ENCODE measurements at places on chromosomes 6 and 20.

GRCh38 chr20:48041078-48041780 is 255.9 kb upstream of the SULF2 start:
- DNase-seq: no peak

- DNase-seq: no peak
These were observed 1.9 kb downstream of the EBF4 start for GRCh38 chr20:2694519-2694918.

GRCh38 chr6:153959276-153959675 is 79.8 kb upstream of the OPRM1 start:
- no peak for DNase-seq

GRCh38 chr20:3296261-3297078 is 57.5 kb upstream of the SLC4A11 start:
- no peak for DNase-seq

- no peak for DNase-seq
These were observed 13.3 kb upstream of the TDRD6 start for GRCh38 chr6:46674410-46674809.

GRCh38 chr6:33104887-33105286 is 29.1 kb downstream of the HLA-DPB1 start:
- no peak for DNase-seq

DNA sequence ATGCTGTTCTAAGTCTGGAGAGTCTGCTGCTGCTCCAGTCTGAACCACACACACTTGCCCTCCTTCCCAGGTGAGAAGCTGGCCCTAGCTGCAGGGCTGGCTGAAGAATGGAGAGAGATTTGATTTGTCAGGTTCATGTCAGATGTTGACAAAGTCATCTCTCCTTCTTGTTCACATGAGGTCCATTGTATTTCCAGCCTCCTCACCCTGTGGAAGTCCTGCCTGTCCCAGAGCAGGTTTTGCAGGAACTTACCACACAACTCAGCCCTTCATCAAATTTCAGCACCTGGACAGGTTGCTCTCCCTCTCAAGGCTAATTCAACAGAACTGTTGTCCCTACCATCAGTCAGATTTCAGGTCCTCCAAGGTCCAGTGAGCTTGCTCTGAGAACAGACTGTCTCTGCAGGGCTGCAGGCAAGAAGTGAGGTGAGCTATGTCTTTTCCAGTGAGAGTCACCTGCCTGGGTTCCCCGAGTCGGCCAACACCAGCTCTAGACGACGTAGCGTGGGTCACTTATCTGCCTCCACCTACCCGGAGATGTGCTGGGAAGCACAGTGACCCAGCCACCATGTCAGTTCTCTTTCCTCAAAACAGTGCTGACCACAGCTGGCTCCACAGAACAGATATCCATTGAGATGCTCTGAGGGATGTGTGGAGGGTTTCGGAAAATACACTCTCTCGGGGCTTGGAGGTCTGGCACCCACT is 58.0 kb upstream of the CD93 start:
- DNase-seq: no peak

DNA sequence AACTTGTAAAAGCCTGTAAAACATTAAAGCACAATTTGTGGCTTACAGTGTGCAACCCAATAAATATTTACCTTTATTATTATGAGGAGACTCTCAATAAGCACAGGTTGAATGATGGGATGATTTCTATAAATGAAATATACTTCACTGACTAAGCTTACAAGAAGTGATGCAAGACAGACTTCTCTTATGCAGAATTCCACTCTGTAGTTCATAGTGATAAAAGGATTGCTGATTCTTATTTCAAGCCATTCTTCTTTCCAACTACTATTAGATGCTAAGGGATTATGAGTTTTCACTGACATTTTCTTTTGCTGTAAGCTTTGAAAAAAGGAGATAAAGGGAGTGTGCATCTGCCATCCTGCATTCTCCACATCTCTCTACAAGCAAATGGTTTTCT is 149.0 kb upstream of the ARG1 start:
- DNase-seq: no peak
